Skeletal muscle cell (primary cell): ENCODE measurements at places on chromosomes 2 and 18.

- DNase-seq, result no peak
These were observed 15.7 kb downstream of the KLHL29 start for GRCh38 chr2:23400703-23401102.

DNA sequence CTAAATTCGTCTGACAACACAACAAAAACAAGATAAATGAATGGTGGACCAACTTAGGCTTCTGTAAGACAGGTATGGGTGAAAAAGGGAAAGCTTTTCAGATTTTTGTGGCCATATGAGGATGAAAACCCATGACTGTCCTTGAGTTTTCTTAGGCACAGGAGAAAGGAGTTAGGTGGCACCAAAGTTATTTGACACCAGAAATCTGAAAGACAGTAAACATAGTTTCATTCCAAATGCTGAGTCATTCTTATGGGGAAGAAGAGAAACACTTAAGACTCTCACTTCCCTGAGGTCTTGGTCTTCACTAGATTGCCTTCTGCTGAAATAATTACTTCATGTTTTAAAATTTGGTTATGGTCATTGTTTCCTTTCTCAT, 5.2 kb upstream of the GPD2 start:
- DNase-seq, result no peak

DNA sequence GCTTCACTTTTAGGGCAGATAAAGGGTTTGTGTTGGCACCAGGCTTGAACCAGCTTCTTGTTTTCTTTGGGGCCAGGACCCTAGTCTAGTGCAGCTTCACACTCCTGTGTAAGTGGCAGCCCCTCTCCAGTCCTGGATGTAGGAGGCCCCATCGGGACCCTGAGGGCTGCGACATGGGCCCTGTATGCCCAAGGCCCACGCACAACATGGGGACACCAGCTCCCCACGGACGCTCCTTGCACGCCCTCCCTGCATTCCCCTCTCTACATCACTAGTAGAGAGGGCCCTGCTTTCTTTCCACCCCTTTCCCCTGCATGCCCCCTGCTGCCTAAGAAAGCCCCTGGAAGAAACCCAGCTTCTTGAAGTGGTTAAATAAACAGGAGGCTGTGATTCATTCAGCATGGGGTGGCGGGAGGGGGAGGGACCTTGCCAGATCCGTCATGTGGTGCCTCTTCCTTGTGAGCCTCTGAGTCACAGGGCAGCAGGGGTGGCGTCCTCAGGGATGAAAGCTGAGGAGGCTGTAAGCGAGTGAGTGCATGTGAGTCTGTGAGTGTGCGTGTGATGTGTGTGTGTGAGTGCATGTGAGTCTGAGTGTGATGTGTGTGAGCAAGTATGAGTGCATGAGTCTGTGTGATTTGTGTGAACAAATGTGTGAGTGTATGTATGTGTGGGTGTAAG, 42.5 kb downstream of the COPS8 start:
- peak; percentile 99 for DNase-seq

- DNase-seq, result no peak
These were observed 398.4 kb downstream of the NUP35 start for GRCh38 chr2:183522489-183523266.

GRCh38 chr18:78860117-78860516, 119.5 kb upstream of the SALL3 start:
- DNase-seq, result no peak

GRCh38 chr18:36737316-36737715, 91.5 kb downstream of the TPGS2 start:
- no peak for DNase-seq

DNA sequence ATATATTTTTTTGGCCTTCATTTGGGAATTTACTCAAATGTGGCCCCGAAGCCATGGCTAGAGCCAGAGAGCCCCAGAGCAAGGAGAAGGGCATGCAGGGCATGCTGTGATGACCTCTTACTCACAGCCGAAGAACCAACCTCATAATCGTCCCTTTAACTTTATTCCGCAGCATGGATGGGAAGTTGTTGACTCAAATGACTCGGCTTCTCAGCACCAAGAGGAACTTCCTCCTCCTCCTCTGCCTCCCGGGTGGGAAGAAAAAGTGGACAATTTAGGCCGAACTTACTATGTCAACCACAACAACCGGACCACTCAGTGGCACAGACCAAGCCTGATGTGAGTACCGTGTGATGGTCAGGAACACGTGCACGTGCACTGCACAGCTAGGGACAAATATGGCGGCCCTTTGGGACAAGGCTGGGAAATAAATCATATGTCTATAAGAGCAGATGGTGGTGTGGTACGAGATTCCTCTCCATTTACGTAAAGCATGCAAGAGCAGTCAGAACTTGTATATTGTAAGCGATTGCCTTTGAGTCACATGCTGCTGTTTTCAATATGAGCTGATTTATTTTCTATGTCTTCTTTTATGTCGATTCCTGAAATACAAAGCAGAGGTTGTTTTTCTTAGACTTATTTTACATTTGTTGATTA, 280.9 kb downstream of the NEDD4L start:
- DNase-seq, result peak; percentile 23

GRCh38 chr2:80293039-80293438, 11.5 kb downstream of the LRRTM1 start:
- DNase-seq, result no peak

DNA sequence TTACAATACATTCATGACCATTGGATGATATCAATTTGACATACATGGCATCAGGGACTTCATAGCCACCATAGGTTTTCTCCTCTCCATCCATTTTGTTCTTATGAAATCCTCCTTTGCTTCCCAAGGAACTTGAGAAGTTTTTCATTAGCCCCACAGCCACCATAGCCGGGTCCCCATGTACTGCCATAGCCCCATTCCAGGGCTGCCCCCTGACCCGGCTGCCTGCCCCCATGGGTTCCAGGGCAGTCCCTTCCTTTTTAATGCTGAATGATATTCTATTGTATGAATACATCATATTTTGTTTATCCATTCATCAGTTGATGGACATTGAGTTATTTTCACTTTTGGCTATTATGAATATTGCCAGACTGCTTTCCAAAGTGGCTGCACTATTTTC, 20.4 kb downstream of the ATP6V1B1 start:
- DNase-seq, result no peak

DNA sequence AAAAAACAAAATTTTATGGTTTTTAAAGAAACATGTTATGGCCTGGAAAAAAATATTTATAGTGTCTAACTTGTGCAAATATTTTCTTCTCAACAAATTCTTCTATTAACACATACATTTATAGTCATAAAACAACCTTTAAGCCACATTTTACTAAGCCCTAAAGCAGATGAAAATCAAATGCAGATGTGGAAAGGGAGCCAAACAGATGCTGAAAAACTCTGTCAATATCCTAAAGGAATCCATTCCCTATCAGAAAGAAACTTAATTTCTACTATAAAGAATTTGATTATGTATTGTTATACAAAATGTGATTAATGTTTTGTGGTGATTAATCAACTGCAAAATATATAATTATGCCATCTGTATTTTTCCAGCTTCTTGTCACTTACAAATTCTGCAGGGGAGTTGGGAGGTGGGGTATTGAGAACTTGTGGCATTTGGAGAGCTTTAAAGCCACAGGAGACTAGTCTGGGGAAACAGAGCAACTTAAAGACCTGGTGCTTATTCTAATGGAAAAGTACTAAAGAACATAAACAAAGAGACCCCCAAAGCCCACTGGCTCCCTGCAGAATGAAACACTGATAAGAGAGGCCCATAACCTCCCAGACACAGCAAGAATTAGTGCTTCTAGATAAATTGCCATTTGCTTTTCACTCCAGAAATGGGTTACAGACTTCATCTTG, 1721.0 kb upstream of the PIK3C3 start:
- DNase-seq, result no peak

GRCh38 chr2:235663875-235664274, 170.0 kb downstream of the AGAP1 start:
- no peak for DNase-seq

- DNase-seq, result no peak
These were observed 249.4 kb downstream of the EXOC6B start for GRCh38 chr2:72576459-72576858.

- DNase-seq, result no peak
These were observed 75.2 kb upstream of the LCLAT1 start for GRCh38 chr2:30371772-30372373.

GRCh38 chr18:55731594-55732042, 143.6 kb upstream of the TCF4 start:
- DNase-seq, result no peak

GRCh38 chr2:10614124-10614523, 75.7 kb downstream of the NOL10 start:
- no peak for DNase-seq

DNA sequence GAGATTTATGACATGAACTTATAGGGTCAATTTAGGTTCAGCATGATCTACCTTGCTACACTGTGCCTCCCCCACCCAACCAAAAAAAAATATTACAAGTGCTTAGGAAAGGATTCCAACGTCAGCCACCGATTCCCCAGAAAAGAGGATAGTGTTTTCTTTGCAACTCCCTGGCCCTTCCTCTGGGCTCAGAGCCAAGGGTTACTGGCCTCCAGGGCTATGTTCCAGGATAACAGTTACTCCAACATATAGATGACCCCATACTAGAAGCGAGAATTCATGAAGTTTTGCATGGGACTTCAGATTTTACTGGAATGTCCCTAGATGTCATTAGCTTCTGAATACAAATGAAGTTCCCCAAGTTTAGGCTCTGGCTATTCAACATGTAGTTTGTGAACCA, 172.1 kb downstream of the UPP2 start:
- no peak for DNase-seq

- no peak for DNase-seq
These were observed 52.8 kb upstream of the TGIF1 start for GRCh38 chr18:3397031-3397750.

GRCh38 chr2:26074676-26075075, 40.8 kb downstream of the RAB10 start:
- no peak for DNase-seq

- no peak for DNase-seq
These were observed 48.7 kb upstream of the NEDD4L start for GRCh38 chr18:57995331-57995730.

- DNase-seq, result no peak
These were observed 63.5 kb upstream of the FN1 start for GRCh38 chr2:215499331-215499730.

- no peak for DNase-seq
These were observed 10.8 kb upstream of the NETO1 start for GRCh38 chr18:72878561-72878960.

DNA sequence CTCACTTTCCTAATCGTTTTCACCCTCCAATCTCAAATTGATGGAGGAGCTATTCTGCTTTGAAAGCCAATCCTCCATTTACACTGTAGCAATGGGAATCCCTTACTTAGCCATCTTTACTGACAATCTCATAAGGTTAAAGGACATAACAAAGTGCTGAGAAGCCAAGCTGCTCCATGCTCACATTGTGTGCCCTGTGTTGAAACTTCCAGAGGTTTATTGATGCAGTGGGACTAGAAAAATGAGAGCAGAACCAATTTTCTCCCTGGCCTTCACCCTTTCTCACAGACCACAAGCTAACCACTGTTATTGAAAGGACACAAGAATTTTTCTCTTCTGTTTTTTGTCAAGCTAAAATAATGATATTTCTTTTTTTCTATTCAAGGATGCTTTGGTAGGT, 63.8 kb downstream of the CSRNP3 start:
- DNase-seq, result peak; percentile 10

DNA sequence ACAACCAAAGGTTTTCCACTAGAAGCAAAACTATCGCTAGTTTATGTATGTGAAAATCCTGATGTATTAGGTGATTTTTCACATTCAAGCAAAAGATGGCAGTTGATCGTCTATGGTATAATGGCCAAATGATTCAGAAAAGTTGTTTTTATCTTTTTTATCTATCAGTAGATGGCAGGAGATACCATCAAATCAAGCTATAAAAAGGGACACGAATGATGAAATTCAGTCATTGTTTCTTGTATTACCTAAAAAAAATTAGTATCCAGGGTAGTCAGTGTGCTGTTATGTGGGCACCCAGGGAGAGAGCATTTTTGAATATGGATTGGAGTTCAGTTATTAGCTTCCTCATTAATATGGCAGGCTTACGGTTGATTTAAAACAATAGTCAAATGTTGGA, 22.9 kb upstream of the CAVIN2 start:
- DNase-seq, result no peak

- DNase-seq, result no peak
These were observed 33.8 kb downstream of the LPIN2 start for GRCh38 chr18:2979129-2979528.

- no peak for DNase-seq
These were observed 69.7 kb downstream of the PRKCE start for GRCh38 chr2:45721150-45721549.

DNA sequence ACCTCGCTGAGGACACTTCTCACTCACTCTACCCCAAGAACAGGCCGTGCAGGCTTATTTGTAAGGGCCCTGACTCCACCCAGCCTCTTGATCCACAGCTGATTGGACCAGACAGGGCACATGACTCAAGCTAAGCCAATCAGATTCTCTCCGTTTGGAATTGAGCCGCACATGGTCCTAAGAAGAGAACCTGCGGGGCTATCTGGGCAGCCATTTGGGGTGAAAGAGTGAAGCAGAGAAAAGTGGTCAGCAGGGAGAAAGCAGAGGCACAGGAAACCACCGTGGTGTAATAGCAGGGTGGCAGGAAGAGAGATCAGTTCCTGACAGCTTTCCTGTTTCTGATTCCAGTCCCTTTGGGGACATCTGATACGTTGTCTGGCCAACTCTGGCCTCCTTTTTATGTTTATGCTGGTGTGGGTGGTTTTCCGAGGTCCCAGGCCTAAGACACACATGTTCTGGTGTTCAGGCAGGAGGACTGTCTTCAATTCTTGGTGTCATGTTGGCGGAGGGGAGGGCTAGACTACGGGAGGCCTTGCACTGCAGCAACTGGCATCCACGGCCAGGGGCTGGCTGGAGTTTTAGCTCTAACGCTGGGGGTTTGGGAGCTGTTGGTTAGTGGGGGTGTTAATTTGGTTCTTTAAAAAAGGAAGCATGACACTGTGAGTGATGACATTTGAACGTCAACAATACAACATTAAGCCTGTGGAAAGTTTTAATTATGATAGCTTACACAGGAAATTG, 26.1 kb upstream of the SPTBN1 start:
- no peak for DNase-seq

DNA sequence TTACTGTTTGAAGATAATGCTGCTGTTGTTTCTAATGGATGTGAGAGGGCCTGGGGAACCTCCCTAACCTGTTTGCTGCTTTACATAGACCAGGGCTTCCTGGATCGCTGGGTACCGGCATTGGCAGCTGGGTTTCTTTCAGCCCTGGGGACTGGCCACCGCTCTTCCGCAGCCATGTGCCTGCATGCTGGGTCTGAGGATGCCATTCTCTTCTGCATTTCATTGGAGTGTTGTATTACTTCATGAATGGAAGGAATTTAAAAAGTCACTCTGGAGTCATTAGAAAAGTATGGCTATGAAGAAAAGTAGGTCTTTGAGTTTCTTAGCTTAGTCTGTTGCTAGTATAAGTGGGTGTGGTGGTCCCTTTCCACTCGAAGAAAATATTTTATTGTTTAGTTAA, 107.3 kb upstream of the MGAT5 start:
- DNase-seq, result no peak

DNA sequence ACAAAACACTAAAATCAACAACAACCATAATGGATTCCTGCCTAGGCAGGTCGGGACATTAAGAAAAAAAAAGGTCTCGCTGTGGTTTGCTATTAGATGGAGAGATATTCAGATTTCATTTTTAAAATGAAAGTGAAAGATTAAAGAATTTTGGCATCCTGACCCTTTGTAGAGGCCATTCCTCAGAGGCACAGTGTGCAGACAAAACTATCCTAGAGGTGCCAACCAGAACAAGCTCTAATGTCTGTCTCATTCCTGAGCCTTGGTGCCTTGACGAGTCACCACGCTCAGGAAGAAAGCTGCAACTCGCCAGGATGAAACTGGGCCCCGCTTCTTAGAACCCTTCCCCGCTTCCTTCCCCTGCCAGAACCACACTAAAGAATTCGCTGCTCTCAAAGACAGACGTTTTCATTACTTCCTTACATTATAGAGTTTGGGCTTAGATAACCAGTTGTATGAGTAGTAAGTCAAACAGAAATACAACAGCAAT, 156.0 kb downstream of the TGIF1 start:
- DNase-seq, result no peak
